ENCODE measurements at places on chromosomes 4 and X.

DNA sequence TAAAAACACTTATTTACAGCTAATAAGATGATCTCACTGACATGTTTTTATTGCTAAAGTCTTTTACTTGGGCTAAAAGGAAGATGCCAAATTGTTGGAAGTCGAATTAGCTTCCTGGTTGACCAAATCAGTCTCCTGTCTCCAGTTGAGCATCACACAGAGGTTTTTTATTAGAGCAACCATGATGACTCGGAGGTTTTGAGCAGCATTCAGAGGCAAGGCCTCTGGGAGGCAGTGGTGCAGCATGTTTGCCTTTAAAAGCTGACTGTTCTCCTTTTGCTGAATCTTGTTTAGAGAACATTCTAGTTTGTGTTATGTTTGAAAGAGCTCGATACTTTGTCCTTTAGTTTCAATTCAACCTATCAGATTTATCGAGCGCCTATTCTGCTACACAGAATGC is 2.1 kb downstream of the UCHL1 start:
- no peak for DNase-seq
- no peaks in the 10 kb centered on the region for H3K27me3 ChIP-seq
- no peak overlapping the region for H3K27ac ChIP-seq
- H3K4me3 ChIP-seq, result no peak overlapping the region
- H3K36me3 ChIP-seq, result no peaks in the 10 kb centered on the region
- no peaks in the 10 kb centered on the region for H3K4me1 ChIP-seq

- no peaks in the 10 kb centered on the region for H3K27me3 ChIP-seq
- no peaks in the 10 kb centered on the region for H3K4me1 ChIP-seq
- no peak for DNase-seq
- H3K36me3 ChIP-seq, result no peaks in the 10 kb centered on the region
- H3K27ac ChIP-seq, result no peak overlapping the region
Observed at GRCh38 chrX:153560000-153560399, 38.9 kb downstream of the CCNQ start.

GRCh38 chrX:138889149-138889548 is 177.6 kb upstream of the FGF13 start:
- no peak overlapping the region for H3K4me3 ChIP-seq
- no peak for DNase-seq
- no peak overlapping the region for H3K27ac ChIP-seq
- H3K4me1 ChIP-seq, result no peaks in the 10 kb centered on the region

GRCh38 chrX:64152857-64153256 is 52.7 kb downstream of the AMER1 start:
- no peak for DNase-seq
- H3K27me3 ChIP-seq, result no peaks in the 10 kb centered on the region
- no peak overlapping the region for H3K27ac ChIP-seq
- no peaks in the 10 kb centered on the region for H3K4me1 ChIP-seq

DNA sequence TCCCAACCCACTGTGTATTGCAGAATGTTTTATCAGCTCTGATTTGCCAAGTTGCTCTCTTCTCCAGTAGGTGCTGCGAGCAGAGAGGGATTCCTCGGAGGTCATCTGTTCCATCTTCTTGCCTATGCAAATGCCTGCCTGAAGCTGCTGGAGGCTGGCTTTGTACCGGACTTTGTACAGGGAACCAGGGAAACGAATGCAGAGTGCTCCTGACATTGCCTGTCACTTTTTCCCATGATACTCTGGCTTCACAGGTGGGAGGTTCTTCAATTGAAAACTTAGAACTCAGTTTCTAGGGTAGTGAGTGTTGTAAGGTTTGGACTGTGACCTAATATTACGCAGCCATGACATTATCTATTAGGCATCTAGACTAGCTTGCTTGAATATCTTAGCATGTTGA is 24.9 kb downstream of the AR start:
- H3K27me3 ChIP-seq, result no peaks in the 10 kb centered on the region
- no peak overlapping the region for H3K4me3 ChIP-seq
- no peaks in the 10 kb centered on the region for H3K36me3 ChIP-seq
- no peaks in the 10 kb centered on the region for H3K4me1 ChIP-seq
- no peak overlapping the region for H3K27ac ChIP-seq

DNA sequence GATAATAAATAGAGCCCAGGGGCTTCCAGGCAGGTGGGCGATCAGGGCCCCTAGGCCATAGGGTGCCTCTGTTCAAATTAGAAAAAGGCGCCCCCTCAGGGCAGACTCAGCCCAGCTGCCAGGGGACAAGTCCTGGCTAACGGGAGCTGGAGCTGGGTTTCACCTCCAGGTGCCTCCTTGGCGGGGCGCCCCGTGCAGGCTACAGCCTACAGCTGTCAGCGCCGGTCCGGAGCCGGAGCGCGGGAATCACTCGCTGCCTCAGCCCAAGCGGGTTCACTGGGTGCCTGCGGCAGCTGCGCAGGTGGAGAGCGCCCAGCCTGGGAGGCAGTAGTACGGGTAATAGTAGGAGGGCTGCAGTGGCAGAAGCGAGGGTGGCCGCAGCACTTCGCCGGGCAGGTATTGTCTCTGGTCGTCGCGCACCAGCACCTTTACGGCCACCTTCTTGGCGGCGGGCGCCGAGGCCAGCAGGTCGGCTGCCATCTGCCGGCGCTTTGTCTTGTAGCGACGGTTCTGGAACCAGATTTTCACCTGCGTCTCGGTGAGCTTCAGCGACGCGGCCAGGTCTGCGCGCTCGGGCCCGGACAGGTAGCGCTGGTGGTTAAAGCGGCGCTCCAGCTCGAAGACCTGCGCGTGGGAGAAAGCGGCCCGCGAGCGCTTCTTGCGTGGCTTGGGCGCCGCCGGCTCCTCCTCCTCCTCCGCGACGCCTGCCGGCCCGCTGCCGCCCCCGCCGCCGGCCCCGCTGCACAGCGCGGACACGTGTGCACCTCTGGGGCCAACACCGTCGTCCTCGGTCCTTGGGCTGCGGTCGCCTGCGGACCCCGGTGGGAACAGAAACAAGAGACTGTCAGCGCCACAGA is 2.4 kb downstream of the NKX3-2 start:
- H3K36me3 ChIP-seq, result no peaks in the 10 kb centered on the region
- peaks cover 90% of the 10 kb centered on the region for H3K27me3 ChIP-seq
- H3K27ac ChIP-seq, result no peak overlapping the region
- peaks cover 32% of the 10 kb centered on the region for H3K4me1 ChIP-seq
- H3K4me3 ChIP-seq, result no peak overlapping the region

DNA sequence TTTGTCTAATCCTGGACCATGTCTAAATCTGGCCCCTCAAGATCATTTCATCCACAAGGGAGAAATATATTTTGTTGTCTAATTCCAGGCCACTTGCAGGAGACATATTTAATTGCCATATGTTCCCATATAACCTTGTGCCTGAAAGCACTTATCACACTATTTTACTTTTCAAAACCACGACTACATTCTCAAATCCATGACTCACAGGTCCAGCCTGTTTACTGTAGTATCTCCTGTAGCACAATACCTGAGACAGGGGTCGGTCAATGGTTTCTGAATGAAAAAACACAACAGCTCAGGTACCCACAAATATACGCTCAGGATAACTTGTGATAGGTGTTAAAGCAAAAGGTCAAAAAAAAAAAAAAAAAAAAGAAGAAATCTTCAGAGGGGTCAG is 60.9 kb downstream of the SEC24D start:
- no peak overlapping the region for H3K27ac ChIP-seq
- no peaks in the 10 kb centered on the region for H3K36me3 ChIP-seq
- no peak for DNase-seq
- H3K27me3 ChIP-seq, result no peaks in the 10 kb centered on the region
- no peaks in the 10 kb centered on the region for H3K4me1 ChIP-seq

GRCh38 chrX:11733614-11734013 is 24.4 kb upstream of the MSL3 start:
- no peak overlapping the region for H3K27ac ChIP-seq
- no peaks in the 10 kb centered on the region for H3K4me1 ChIP-seq
- H3K36me3 ChIP-seq, result no peaks in the 10 kb centered on the region
- no peaks in the 10 kb centered on the region for H3K27me3 ChIP-seq
- no peak for DNase-seq
- H3K4me3 ChIP-seq, result no peak overlapping the region

GRCh38 chrX:155514225-155514624 is 55.8 kb upstream of the F8A3 start:
- no peak overlapping the region for H3K4me3 ChIP-seq
- DNase-seq, result no peak
- H3K27me3 ChIP-seq, result no peaks in the 10 kb centered on the region
- no peak overlapping the region for H3K27ac ChIP-seq
- H3K36me3 ChIP-seq, result no peaks in the 10 kb centered on the region
- no peaks in the 10 kb centered on the region for H3K4me1 ChIP-seq

DNA sequence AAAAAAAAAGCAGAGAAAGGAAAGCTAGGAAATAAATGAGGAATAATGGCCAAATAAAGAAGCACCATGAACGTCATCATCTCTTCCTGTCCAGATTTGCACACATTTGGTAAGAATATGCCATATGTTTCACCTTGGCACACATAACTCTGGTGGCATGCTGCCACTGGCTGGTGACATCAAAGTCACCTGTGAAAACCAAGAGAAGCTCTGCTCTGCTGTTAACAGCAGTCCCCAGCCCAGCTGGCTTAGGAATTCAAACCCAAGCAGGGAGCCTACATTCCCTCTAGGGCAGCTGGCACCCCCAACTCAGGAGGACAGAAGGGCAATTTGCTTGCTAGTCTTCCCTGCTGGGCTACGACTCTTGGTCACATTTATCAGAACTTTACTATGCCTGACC is 77.6 kb downstream of the RASL11B start:
- no peak for DNase-seq
- no peaks in the 10 kb centered on the region for H3K27me3 ChIP-seq
- no peaks in the 10 kb centered on the region for H3K4me1 ChIP-seq
- H3K4me3 ChIP-seq, result no peak overlapping the region
- no peak overlapping the region for H3K27ac ChIP-seq
- H3K36me3 ChIP-seq, result no peaks in the 10 kb centered on the region

DNA sequence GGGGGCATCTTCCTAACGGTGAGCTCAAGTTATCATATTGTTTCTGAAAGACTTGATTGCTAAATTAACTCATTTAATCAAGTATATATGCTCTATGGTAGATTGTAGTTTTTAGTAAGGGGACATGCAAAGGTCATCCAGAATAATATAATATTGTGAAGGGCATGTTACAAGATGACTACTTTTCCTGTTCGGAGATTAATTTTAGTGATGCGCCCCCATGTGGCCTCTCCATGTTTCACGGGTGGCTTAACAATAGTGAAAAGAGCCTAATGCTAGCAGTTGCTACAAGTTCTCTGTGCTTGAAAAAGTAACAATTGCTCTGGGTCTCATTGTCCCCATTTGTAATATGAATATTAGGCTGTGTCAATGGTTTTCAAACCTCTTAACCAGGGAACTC is 12.2 kb downstream of the SMPX start:
- no peak overlapping the region for H3K4me3 ChIP-seq
- H3K27me3 ChIP-seq, result no peaks in the 10 kb centered on the region
- no peak overlapping the region for H3K27ac ChIP-seq

- H3K36me3 ChIP-seq, result no peaks in the 10 kb centered on the region
- H3K4me3 ChIP-seq, result no peak overlapping the region
- DNase-seq, result no peak
- no peak overlapping the region for H3K27ac ChIP-seq
Observed at GRCh38 chr4:136516371-136516770, 1015.9 kb downstream of the PCDH18 start.

DNA sequence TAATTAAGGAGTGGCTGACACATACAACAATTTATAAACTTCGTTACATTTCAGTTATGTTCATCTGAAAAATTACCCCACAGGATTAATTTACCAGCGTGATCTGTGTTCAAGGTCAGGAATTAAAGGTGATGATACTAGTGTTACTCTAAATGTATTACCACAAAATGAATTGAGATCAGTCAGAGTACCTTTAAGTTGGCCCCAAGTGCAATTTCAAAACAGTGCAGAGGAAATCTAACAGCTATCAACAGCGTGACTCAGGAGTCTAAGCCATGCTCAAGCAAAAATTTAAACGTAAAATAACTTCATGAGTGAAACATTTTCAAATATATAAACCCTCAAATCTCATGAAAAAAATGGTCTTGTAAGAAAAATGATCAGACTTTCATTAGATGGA is 18.7 kb downstream of the ANTXR2 start:
- H3K27me3 ChIP-seq, result no peaks in the 10 kb centered on the region
- peaks cover 14% of the 10 kb centered on the region for H3K4me1 ChIP-seq
- H3K36me3 ChIP-seq, result no peaks in the 10 kb centered on the region
- no peak for DNase-seq
- no peak overlapping the region for H3K27ac ChIP-seq
- no peak overlapping the region for H3K4me3 ChIP-seq

DNA sequence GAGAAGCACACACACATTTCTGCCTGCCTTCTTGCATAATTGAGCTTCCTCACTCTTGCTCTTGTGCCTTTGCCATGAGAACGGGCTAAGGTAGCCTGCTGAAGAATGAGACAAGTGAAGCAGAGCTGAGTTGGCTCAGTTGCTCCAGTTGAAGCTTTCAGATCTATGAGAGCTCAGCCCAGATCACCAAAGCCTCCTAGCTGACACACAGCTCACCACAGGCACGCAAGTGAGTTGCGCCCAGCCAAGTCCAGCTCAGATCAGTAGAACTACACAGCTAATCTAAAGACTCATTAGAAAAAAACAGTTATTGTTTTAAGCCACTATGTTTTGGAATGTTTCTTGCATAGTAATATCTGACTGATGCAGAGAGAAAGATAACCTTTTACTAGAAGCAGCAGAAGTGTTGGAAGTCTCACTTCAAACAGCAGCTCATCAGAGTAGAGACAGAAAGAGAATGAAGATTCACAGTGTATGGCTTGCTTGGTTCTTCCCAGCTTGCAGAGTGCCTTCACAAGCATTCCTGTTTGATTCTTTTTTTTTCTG is 362.4 kb downstream of the MID1IP1 start:
- no peak for DNase-seq
- H3K4me1 ChIP-seq, result no peaks in the 10 kb centered on the region
- H3K4me3 ChIP-seq, result no peak overlapping the region
- H3K27me3 ChIP-seq, result no peaks in the 10 kb centered on the region
- no peaks in the 10 kb centered on the region for H3K36me3 ChIP-seq

- no peak overlapping the region for H3K27ac ChIP-seq
- H3K4me1 ChIP-seq, result no peaks in the 10 kb centered on the region
- DNase-seq, result no peak
- no peaks in the 10 kb centered on the region for H3K27me3 ChIP-seq
- no peaks in the 10 kb centered on the region for H3K36me3 ChIP-seq
- no peak overlapping the region for H3K4me3 ChIP-seq
Observed at GRCh38 chr4:25075129-25075528, 44.4 kb upstream of the LGI2 start.

- H3K4me3 ChIP-seq, result no peak overlapping the region
- H3K36me3 ChIP-seq, result no peaks in the 10 kb centered on the region
- DNase-seq, result no peak
- no peak overlapping the region for H3K27ac ChIP-seq
Observed at GRCh38 chr4:141080668-141081067, 52.6 kb downstream of the RNF150 start.

GRCh38 chr4:20172070-20172760 is 79.5 kb upstream of the SLIT2 start:
- H3K4me1 ChIP-seq, result no peaks in the 10 kb centered on the region
- H3K4me3 ChIP-seq, result no peak overlapping the region
- no peaks in the 10 kb centered on the region for H3K27me3 ChIP-seq
- H3K27ac ChIP-seq, result no peak overlapping the region
